ENCODE measurements at places on chromosomes 5 and 9.

GRCh38 chr9:108562176-108562575 is 293.6 kb downstream of the ACTL7B start:
- DNase-seq: no peak

DNA sequence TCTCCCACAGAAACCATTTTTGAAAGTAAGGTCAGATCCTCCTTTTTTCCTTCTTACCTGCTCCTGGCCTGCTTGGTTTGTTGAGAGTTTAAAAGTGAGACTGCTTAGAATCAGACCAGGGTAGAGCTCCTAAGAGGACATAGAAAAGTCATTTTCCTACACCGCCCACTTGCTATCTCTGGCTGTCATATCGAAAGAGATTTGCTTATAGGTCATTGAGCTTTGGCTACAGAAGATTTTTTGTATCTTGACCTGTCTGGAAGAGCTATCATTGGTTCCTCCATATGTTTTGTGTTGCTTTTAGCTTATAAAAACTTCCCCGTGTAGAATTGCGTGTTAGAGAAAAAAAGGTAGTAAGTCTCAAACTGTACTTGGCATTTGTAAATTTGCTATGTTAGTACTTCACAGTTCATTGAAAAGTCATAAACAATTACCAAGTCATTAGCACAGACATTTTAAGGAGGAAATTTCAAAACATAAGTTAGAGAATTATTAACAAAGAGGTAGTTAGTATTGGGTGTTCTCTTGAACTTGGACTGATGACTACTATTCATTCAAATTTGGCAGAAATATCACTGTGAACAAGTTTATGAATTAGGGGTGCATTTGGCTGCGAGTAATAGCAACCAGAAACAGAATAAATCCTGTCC is 96.6 kb downstream of the MAN2A1 start:
- no peak for DNase-seq

DNA sequence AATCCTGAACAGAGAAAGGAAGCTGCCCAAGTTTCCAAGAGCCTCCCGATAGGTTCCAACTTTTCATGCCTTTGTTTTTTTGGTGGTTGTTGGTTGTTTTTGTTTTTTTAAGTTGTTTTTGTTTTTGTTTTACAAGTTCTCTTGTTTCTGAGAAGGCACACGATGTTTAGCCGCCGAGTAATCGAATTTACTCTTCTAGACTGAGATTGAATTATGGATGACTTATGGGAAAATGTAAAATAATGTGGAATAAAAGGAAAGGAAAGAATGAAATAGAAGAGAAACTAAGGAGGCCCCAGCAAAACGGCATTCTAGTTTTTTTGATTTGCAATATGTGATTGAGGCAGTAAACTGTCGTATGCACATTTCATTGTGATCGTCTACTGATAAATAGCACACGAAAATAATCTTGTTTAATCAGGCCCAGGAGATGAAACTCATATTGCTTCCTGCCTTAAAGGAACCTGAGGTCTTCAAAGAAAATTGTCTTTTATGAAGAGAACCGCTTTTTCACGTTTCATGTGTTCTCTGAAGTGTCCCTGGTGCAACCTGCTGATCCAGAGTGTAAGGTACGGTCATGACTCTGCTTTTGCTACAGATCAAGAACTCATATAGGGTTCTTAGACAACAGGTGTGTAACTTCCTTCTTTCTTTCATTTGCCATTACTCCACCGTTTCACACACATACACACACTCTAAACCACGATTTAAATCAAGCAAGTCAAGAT is 1.3 kb upstream of the GNAQ start:
- DNase-seq: no peak

GRCh38 chr9:36995927-36996705 is 38.0 kb downstream of the PAX5 start:
- DNase-seq: no peak

Data from vagina (tissue), 2 donors.